ENCODE measurements at places on chromosomes 3 and 15.

GRCh38 chr3:197088370-197088769 lies 58.8 kb upstream of the MELTF start:
- no peak for DNase-seq

DNA sequence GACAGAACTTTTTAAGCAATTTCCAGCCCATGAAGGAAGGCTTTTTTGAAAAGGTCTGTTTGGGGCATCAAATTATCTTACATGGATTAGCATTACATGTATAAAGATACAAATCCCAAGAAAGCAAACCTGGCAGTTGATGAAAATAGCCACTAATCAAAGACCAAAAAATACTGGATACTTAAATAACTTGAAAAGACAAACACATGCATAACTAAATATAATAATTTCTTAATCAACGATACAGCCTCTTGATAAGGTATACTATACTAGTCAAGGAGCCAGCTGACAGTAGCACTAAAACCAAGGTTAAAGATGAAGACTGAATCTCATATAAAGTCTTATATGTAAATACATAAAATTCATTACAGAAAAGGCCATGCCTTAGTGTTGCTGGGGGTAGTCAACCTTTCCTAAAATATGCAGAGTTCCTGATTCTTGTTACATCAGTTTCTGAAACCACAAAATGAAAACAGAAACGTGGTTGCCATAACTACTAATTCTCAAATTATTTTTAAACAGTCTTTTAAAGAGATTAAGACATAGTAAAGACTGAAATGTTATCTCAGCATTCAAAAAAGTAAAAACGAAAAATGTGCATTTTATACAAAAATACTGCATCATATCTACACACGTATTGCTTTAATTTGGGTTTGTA lies 2.0 kb downstream of the ANKRD28 start:
- no peak for DNase-seq

GRCh38 chr3:32399030-32399620 lies 7.5 kb downstream of the CMTM7 start:
- DNase-seq: no peak

- DNase-seq: peak; percentile 27
Observed at GRCh38 chr3:100402256-100402655, 917 bp downstream of the LNP1 start.

DNA sequence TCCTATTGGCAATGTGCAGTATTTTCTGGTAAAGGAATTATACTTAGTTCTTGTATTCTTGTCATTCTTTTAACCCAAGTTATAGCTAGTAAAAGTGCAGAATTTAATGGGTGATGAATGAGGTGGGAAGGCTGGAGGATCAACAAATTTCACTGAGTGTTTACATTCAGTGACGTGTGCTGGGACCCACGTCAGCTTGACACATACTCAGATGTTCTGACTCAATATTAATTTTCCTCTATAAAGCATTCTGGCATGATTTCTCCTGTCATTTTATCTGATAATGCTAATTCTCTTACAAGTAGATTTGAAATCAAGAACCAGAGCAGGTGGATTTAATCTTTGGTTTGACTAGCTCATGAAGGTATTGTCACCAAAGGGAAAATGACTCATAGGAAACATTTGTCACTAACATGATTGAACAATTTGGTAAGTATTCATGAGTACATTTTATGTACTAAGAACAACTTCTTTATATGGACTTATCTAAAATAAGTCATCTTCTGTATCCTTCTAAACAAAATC lies 71.0 kb upstream of the SYNPR start:
- no peak for DNase-seq

GRCh38 chr3:146305808-146306423 lies 55.0 kb upstream of the PLSCR4 start:
- DNase-seq: no peak

- DNase-seq: no peak
Observed at GRCh38 chr3:100900671-100901335, 92.4 kb downstream of the ABI3BP start.

DNA sequence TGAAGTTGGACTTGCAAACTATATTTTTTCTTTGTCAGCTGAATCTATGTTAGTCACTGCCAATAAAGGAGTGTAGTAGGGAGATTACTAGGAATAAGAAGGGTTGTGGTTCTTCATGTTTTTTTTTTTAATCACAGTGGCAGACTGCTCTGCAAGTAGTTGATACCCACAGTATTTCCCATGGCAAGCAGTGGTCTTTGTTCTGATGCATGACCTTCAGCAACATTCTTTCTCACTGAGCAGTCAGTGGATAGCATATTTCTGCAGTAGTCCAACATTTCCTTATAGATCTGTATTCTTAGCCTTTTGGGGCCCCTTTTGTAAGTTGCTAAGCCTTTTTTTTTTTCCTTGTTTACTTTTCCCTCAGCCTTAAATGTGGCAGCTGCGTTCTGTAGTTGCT lies 151.1 kb downstream of the DOCK3 start:
- no peak for DNase-seq

GRCh38 chr3:125431912-125432790 lies 57.0 kb upstream of the ZNF148 start:
- DNase-seq: no peak

- no peak for DNase-seq
Observed at GRCh38 chr3:85090495-85090894, 131.7 kb downstream of the CADM2 start.

GRCh38 chr15:76177491-76178040 lies 117.8 kb downstream of the TMEM266 start:
- DNase-seq: no peak

- DNase-seq: no peak
Observed at GRCh38 chr3:150699068-150699639, 4.6 kb downstream of the ERICH6 start.

- no peak for DNase-seq
Observed at GRCh38 chr3:94004301-94004910, 24.0 kb downstream of the STX19 start.

DNA sequence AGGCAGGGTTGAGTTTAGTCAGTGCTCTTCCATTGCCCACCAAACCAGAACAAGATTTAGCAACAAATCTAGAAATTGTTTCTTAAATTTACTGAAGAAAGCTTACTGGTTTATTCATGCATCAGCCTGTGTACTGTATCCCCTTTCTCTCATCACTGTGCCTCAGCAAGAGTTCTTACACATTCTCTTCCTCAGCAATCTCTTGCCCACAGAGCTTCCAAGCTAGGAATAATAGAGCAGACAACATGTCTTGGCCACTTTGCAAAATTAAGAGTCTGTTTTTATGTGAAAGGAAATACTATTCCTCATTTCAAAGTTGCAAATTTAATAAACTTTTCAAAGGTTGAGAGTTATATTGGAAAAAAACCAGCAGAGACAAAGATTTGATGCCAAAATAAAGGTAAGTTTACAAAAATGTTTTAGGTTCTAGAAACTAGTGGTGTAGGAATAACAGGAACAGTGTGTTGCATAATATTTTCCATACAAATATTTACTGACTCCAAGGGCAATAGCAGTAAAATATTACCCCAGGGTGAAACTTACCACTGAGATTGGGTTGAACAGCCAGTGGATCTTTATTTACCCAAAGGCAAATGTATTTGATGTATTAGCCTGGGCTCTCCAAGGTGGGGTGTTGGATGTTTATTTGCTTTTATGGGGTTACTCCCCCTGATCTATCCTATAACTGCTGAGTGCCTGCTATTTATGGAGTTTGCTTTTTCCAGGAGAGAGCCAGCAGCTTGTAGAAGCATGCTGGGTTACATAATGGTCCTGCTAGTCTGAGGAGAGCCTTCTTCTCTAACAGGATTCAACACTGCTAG lies 276.7 kb downstream of the ADAMTSL3 start:
- DNase-seq: no peak

- DNase-seq: no peak
Observed at GRCh38 chr3:128709038-128709437, 16.9 kb upstream of the RAB7A start.

- no peak for DNase-seq
Observed at GRCh38 chr15:51192521-51193280, 98.0 kb upstream of the TNFAIP8L3 start.

- no peak for DNase-seq
Observed at GRCh38 chr15:58146749-58147148, 8.6 kb downstream of the AQP9 start.

- DNase-seq: no peak
Observed at GRCh38 chr3:139264375-139264774, 79.4 kb upstream of the MRPS22 start.

DNA sequence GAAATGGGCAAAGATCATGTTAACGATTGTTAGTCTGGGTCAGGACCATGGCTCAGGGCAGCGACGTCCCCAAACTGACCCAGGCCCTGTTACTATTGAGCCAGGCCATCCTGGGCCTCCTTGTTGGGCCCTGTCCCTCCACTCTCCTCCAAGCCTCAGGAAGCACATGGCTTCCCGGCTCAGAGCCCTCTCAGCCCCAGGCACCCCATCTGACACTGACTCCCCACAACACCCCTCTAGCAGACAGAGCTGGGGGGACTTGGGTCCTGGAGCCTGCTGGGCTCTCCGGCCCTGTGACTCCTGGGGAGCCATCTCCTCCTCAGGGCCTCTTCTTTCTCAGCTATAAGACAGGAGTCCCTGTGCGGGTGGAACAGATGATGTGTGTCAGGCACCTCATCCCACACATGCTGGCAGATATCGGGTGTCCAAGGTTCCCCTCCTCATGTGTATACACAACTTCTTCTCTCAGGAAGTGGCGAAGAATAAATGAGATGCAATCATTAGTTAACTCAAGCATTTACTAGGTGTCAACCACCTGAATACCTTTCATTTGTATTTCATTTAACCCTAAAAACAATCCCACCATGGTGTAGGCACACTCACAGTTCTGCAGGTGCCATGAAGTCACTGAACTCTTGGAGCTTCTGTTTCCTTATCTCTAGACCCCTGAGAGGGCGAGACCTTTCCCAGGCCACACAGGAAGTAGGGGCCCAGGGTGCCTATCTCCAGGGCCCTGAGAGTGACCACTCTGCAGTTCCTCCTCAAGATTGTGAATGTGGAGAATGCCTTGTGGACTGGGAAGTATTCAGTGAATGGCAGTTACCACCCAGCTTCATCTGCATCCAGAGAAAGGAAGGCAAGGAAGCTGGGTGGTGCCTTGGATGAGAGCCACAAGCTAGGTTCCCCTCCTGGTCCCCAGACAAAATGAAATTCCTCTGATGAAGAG lies 282.5 kb upstream of the TLE3 start:
- no peak for DNase-seq

GRCh38 chr3:49053543-49053942 lies 24.3 kb upstream of the IMPDH2 start:
- no peak for DNase-seq

DNA sequence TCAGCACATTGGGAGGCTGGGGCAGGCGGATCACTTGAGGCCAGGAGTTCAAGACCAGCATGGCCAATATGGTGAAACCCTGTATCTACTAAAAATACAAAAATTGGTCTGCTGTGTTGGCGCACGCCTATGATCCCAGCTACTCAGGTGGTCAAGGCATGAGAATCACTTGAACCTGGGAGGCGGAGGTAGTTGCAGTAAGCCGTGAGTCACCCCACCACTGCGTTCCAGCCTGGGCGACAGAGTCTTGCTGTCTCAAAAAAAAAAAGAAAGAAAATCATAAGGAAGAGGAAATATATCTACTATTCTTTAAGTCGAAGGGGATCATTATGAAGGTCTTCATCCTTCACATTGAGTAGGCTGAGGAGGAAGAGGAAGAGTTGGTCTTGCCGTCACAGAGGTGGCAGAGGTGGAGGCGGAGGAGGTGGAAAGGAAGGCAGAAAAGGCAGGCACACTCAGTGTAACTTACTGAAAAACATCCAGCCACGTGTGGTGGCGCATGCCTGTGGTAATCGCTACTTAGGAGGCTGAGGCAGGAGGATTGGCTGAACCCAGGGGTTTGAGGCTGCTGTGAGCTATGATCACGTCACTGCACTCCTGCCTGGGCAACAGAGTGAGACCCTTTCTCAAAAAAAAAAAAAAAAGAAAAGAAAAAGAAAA lies 14.2 kb downstream of the CSK start:
- DNase-seq: no peak

GRCh38 chr3:196135693-196136639 lies 54.1 kb upstream of the TFRC start:
- DNase-seq: no peak

DNA sequence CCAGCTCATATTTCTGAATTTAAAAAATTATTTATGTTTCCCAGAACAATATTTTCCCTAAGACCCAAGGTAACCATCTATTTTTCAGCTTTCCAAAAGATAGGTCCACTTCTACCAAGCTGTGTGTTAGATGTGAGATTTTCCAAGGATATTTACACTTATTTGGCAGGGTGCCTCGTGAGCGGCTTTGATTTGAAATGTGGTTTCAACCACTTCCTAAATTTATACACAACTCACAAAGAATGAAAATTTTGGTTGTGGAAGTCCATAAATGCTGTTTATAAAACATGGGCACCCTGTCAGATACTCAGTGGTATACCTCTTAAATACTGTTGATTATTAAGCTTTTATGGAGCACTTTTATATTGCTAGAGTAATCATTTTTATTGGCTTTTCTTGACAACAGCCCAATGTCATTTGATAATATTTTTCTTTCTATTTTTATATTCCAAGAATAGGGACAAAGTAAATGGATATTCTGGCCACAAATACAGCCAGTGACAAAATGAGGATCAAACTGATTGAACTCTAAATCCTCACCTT lies 57.6 kb downstream of the GAP43 start:
- no peak for DNase-seq

GRCh38 chr15:95263751-95264150 lies 1032.4 kb downstream of the MCTP2 start:
- DNase-seq: no peak

DNA sequence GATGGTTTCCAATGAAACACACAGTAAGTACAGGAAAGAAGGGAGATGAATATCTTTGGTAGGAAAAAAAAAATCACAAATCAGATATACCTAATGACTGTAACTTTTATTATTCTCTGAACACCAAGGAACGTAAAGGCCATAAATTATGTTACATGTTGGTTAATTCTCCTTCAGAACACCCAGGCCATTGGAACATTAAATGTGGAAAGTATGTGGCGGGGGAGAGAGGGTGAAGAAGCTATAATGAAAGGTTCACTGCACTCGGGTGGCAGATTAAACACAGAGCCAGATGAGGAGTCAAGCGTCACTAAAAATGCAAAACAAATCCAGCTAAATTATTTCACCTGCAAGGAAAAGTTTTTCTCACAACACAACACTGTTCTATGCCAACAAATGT lies 193.8 kb downstream of the FHIT start:
- no peak for DNase-seq

DNA sequence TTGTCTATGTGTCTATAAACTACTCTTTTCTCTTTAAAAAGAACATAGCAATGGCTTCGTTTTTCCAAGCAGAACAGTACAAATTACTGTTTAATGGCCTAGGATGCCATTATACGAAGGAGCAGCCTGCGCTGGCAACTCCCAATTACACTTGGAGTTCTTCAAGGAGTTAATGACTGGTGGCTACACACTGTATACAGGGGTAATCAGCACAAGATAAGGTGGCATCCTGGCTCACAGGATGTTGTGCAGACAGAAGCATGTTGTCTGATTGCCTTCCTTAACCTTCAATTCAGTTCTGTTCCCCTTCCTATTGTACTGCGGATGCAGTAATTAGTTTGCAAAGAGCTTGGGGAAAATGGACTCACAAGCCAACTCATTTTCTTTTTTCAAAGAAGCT lies 250.7 kb upstream of the ROBO2 start:
- DNase-seq: no peak
